ENCODE measurements at places on chromosomes 6 and 20.

- H3K27me3 ChIP-seq = peaks cover 14% of the 10 kb centered on the region
- H3K27ac ChIP-seq = no peak overlapping the region
- H3K36me3 ChIP-seq = no peaks in the 10 kb centered on the region
- no peak for ATAC-seq
- no peaks in the 10 kb centered on the region for H3K4me1 ChIP-seq
These were observed 83.8 kb downstream of the RNASET2 start for GRCh38 chr6:166872531-166873009.

DNA sequence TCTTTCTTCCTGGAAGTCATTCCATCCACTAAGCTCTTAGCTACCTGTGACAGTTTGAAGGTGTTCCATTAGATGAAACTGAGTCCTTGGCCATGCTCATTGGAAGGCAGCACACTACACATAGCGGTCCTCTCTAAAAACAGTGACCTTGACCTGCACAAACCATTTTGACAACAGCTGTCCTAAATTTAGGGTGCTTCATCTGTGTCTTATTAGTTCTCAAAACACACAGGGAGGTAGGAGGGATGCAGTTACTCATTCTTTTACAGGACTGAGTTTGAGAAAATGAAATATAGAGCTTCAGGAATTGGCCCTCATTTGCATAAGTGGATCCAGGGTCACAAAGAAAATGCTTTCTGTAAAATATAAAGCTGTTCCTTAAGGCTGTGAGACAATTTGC, 20.4 kb upstream of the MAP3K4 start:
- no peak overlapping the region for H3K27ac ChIP-seq
- no peaks in the 10 kb centered on the region for H3K36me3 ChIP-seq

DNA sequence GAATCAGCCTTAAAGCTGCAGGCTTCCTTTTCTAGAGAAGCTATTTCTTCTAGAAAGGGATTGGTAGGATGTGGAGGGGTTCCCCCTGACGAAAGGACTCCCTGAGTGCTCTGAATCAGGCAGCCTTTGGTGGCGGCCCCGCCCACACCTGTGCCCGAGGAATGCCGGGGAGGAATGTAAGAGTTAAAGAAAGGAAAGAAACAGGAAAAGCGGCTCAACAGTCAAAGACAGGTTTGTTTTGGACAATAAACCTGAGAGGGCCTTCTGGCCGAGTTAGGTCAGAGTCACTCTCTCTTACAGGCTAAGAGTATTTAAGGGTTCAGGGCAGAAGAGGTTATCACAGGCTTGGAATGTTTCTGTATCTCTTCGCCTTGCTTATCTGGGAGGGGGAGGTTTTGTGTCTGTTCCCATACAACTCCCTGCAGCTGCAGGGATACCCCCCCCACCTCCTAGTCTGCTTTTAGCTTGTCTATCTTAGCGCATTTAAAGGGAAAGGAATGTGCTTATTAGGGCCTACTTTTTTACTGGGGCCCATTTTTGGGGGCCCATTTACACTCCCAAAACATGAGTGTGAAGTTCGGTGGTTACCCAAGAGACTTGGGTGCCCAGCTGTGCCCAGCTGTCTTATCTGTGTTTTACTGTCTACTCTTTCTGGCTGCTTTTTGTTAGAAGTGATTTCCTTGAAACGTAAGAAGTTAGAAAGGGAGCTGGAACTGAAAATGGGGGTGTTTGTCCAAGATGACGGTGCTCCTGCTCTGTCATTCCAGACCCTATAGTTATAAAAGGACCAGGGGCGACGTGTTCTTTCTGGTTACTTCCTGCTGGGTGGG, 32.8 kb downstream of the DYNLT1 start:
- no peaks in the 10 kb centered on the region for H3K27me3 ChIP-seq
- no peaks in the 10 kb centered on the region for H3K4me1 ChIP-seq
- no peak for ATAC-seq
- H3K36me3 ChIP-seq = no peaks in the 10 kb centered on the region

GRCh38 chr20:55132523-55132922, 657.1 kb downstream of the DOK5 start:
- no peaks in the 10 kb centered on the region for H3K4me1 ChIP-seq
- ATAC-seq = no peak

DNA sequence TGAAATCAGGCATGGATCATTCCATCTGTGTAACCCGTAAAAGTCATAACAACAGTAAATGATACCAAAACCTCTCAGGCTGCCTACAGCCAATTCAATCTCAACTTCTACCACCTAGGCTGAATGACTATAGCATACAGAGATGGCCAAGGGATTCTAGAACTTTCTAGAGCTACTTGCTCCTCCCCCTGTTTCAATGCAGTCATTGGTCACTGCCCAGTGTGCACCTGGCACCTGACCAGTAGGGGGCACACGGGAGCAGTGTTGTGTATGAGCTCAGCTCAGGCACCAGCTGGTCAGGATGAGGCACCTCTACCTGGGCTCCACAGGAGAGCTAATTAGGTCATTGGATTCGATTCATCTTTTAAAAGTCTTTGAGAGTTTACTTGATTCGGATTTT, 86.2 kb downstream of the PLEKHG1 start:
- no peaks in the 10 kb centered on the region for H3K4me1 ChIP-seq
- peak overlapping the region; percentile 77 for H3K27ac ChIP-seq
- no peaks in the 10 kb centered on the region for H3K36me3 ChIP-seq
- ATAC-seq = no peak
- no peaks in the 10 kb centered on the region for H3K27me3 ChIP-seq
- no peak overlapping the region for H3K4me3 ChIP-seq

- H3K36me3 ChIP-seq = no peaks in the 10 kb centered on the region
- no peak overlapping the region for H3K27ac ChIP-seq
- H3K4me1 ChIP-seq = no peaks in the 10 kb centered on the region
These were observed 4.4 kb upstream of the RUNX2 start for GRCh38 chr6:45323656-45324224.

DNA sequence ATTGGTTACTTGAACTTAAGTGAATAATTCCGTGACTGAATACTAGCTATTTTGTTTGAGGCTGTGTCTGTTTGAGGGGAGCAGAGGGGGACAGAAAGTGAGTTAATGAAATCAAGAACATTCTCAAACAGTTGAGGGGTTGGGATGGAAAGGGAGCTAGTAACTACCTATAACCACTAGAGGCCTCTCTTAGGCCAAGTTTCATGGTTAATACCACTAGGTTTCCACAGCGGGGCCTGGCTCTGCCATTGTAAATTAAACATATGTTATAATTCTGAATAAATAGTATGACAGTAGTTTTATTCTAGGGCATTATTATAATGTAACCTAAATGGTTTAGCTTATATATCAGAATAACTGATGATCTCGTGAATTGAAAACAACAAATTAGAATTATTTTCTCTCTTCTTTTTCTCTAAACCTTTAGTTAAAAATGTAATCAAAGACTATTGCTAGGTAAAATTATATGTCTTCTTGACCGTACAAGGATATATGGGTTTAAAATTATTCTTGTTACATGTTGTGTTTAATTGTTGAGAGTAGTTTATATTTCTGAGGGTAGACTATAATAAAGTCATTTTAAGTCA, 108.1 kb downstream of the BCKDHB start:
- H3K4me3 ChIP-seq = no peak overlapping the region
- ATAC-seq = peak; percentile 51
- H3K36me3 ChIP-seq = no peaks in the 10 kb centered on the region
- H3K4me1 ChIP-seq = peaks cover 36% of the 10 kb centered on the region
- H3K27me3 ChIP-seq = no peaks in the 10 kb centered on the region
- no peak overlapping the region for H3K27ac ChIP-seq
